Activated naive CD4-positive, alpha-beta T cell (primary cell): ENCODE measurements at places on chromosomes 7 and 10.

GRCh38 chr10:44460416-44460815 lies 75.5 kb upstream of the CXCL12 start:
- DNase-seq: no peak

DNA sequence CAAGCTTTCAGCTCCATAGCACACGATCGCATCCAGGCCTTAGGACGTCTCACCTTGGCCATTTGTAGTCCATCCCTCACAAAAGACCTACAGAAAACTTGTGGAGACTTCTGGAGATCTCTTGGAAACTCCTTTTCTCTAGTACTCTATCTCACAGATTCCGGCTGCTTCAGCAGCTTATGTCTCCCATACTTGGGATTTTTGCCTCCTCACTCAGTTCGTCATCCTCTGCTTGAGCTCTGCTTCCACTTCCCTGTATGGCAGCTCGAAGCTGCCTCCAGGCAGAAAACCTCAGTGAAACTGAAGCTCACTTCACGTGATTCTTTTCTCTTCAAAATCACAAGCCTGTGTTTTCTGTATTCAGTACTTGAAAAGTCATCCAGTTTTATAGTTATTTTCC lies 178.7 kb upstream of the GDF10 start:
- no peak for DNase-seq

DNA sequence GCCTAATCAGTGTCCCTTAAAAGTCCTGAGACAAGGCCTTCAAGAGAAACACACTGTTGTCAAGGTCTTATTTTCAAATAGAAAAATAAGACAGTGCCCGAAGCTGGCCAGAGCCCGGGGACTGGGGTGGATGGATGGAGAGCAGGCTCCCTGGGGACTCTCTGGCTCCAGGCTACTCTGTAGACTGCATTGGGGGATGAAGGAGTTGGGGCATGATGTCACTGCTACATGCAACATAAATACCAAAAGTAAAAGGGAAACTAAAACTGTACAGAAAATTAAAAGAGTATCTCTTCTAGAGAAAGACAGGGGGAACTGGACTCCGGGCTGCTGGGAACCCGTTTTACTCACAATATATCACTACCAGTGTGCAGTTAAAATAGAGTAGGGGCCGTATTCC lies 629.8 kb downstream of the KCNMA1 start:
- no peak for DNase-seq

DNA sequence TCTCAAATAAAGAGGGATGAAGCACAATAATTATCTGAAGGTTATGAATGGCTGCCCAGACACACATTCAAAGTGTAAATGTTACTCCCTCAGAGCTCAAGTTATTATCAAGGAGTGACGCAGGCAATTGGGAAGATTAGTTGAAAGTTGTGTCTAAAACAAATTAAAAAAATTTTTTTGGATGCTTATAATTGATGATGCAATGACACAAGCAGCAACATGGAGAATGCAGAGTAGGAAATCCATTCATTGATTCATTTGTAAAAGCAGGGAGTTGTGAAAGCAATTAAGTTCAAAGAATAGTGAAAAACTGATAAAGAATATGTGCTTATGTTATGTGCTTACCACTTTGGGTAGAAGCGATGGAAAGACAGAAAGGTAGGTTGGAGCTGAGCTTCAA lies 120.4 kb downstream of the CDK6 start:
- DNase-seq: no peak

GRCh38 chr10:87506956-87507355 lies 2.3 kb downstream of the MINPP1 start:
- no peak for DNase-seq

GRCh38 chr10:35352512-35352911 lies 16.2 kb downstream of the CCNY start:
- DNase-seq: no peak

DNA sequence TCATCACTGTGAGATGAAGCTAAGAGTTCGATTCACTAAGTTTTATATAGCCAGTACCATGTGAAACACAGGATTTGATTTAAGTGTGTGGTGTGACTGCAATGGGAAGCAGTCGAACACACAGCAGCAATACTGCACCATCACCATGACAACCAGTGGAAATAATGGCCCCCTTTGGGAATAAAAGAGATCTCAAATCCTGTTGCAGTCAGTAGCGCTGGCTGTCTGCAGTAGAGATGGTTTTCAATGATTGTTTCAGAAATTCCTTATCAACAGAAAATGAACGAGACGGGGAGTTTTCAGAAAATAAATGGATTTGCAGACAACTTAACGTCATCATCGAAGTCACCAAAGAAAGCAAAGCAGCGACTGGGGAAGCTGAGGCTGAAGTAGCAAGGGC lies 91.0 kb downstream of the PTPRE start:
- DNase-seq: no peak

DNA sequence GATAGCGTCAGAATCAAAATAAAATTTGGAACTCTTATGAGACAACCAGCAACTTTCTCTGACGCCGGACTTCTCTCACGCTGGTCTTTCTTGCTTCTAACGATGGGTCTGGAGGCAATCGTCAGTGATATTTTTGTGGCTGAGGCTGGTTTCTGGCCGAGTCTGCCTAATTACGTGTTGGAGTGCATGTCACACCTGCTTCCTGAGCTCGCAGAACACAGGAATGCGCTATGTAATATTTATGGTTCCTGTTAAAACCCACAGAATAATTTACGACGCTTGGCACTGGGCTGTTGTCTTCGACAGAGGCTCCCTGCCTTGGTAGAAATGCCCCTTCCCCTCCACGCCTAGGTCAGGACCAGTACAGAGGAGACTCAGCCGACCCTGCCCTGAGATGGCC lies 64.9 kb downstream of the NPTX2 start:
- no peak for DNase-seq

DNA sequence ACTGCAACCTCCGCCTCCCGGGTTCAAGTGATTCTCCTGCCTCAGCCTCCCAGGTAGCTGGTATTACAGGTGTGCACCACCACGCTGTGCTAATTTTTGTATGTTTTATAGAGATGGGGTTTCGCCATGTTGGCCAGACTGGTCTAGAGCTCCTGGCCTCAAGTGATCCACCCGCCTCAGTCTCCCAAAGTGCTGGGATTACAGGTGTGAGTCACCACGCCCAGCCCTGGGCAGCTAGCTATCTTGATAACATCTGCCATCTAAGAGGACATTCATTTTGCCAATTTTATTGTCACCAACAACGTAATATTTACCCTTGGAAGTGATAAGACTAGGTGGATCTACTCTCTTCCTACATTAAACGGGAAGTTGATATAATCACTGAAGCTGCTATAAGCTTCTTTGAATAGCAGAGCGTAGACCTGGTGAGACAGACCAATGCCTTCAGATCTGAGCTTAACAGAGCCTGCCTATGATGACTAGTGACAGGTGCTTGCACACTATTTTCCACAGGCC lies 39.7 kb upstream of the SLC35B4 start:
- DNase-seq: no peak

DNA sequence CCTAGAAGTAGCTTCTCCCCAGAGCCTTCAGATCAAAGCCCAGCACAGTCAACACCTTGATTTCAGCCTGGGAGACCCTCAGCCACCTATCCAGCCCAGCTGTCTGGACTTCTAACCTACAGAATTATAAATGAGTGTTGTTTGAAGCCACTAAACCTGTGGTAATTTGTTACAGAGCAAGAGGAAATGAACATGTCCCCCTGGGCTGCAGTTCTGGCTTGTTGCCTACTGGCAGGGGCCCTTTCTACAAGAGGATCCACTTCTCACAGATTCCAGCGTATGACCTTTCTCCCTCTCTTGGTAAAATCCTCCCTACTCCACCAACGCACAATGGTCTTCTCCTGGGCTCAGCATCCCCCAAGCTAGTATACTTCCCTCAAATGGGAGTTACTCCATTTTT lies 46.4 kb upstream of the ECHDC3 start:
- DNase-seq: no peak

DNA sequence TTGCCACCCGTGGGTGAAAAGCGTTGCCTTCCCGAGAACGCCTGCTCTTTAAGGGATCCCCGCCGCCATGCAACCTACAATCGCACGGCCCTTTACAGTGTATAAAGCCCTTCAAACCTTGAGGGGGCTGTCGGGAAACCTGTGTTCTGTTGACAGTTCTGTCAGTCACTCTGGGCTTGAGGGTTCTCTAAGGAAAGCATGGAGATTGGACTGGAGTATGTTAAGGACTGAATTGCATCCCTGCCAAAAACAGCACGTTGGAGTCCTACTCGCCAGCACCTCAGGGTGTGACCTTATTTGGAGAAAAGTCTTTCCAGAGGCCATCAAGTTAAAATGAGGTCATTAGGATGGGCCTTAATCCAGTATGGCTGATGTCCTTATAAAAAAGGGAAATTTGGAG lies 70.6 kb downstream of the PFKFB3 start:
- DNase-seq: no peak

GRCh38 chr10:133394801-133395221 lies 854 bp downstream of the MTG1 start:
- no peak for DNase-seq

DNA sequence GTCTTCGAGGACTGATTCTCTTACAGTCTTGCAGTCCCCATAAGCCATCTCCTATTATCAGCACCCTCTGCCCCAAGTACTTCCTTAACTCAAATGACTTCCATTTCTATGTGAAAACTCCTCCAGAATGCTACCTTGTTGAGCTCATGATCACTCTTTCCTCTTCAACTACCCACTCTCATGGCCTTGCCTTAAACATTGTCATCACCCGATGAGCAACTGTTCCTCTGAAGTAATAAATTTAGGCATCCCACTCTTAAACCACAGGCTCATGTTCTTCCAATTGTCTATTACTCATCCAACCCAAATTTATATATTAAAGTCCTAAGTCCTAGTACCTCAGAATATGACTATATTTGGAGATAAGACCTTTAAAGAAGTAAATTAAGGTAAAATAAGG lies 152.9 kb downstream of the C1GALT1 start:
- DNase-seq: no peak

DNA sequence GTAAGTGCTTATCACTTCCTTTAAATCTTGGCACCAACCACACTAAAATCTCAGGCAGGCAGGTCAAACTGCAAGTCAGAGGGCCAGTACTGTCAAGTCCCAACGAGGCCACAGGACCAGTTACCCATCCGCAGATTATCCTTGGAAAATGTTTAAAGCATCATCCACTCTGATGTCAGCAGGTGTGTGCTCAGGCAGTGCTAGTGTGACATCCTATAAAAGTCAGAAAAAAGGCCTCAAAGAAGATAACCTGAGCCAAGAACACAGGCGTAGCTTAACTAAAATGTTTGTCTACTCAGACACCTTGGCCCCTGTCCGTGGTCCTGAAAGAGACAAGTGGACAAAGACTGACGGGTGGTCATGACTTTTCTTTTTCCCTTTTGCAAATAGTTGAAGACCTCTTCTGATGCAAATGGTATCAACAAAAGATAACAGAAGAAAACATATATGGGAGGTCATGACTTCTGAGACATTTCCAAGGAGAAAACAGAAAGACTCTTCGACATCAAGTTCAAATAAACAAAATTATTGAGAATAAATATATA lies 309.3 kb downstream of the KCNMA1 start:
- DNase-seq: no peak

- DNase-seq: no peak
Measured at GRCh38 chr7:10222976-10223375, 750.7 kb upstream of the PHF14 start.
